Hepatic stellate cell (primary cell): ENCODE measurements at places on chromosomes 5 and 9.

GRCh38 chr5:61765471-61765870, 433.4 kb downstream of the ZSWIM6 start:
- DNase-seq = no peak

DNA sequence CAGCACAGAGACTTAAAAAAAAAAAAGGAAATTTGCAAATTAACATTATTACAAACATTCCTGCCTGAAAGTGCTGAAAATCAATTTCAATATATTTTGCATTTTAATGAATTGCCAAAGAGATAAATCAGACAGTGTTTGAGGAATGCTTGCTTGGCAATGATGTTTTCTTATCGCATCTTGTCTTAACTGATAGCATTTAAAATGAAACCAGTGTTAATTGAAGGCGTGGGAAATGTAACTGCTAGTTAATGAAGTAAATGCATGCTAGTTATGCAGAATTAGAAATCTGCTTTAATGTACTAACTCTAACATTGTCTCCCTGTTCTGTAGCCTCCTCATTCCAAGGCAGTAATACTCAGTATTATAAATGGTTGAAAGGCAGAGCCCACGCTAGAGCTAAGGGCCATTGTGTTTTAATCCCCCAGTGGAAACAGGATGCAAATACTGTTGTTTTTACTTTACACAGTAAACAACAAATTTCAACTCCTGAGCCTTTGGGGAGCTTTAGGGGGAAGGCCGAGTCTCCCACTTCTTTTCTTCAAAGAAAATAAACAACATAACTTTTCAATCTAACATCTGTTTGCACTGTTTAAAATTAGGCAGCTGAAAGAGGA, 586.9 kb downstream of the TLE4 start:
- no peak for DNase-seq

GRCh38 chr5:19140276-19140675, 847.7 kb downstream of the CDH18 start:
- no peak for DNase-seq

DNA sequence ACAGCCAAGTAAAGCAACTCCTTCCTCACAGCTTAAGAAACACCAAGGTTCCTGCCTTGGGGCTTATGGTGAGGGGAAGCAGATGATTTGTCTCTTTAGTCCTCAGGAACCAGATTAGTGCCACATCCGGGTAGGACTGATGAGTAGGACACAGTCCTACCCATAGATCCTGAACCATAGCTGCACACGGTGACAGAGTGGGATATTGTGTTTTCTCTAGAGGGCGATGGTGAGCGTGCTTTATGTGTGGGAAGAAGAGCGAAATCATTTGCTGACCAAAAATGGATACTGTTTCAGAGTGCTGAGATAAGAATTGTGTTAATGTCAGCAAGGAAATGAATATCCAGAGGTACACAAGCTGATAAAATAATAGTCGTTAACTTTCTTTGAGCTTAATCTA, 209.0 kb upstream of the FBXL7 start:
- DNase-seq = no peak

GRCh38 chr5:72633041-72633445, 125.8 kb upstream of the ZNF366 start:
- DNase-seq = no peak

- DNase-seq = no peak
Measured at GRCh38 chr9:77980622-77981021, 51.0 kb downstream of the GNAQ start.

- DNase-seq = no peak
Measured at GRCh38 chr5:33537240-33537639, 96.5 kb downstream of the TARS1 start.
